ENCODE measurements at places on chromosomes 7 and 10. TPM values are rescaled to one million over a fixed set of nuclear protein-coding genes. Genes with fewer than 3 reads are reported as not detected.

GRCh38 chr7:49791088-49791741, 17.8 kb downstream of the VWC2 start:
- peak; percentile 1 for DNase-seq

DNA sequence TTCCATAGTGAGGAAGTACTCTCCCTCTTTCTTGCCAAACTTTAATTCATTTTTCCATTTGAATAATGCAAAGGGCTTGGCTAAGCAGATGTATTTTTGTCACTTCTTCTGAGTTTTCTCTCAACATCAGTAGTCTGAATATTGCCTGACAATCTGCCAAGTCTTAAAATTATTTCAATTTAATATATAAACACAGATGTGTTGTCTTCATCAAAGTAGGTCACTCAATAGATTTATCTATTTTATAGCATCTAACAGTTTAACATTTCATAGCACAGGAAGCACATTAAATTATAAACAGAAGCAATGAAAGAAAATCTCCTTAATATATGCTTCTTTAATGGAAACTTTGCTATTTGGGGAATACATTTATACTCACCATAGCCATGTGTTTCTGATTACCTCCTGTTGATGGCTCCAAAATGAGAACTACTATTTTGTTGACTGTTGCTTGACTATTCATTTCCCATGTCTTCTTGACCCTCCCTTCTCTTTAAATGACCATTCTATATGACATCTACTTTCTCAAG, 4.5 kb downstream of the CPED1 start:
- no peak for DNase-seq

DNA sequence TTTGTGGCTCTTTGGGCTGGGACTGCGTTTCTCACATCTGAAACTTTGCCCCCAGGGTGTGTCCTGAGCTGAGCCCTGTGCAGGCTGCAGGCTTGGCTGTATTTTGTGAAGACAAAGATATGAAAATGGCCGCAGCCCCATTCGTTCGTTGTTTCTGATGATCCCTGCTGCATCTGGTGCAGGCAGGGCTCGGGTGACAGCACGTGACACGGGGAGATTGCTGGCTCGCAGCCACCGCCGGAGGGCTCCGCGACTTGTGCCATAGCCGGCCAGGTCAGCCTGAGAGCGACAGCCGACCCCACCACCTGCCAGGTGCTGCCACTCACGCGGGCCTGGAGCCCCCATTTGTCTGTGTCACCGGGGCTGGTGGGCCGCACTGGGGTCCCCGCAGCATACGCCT, 81.3 kb downstream of the ZRANB1 start:
- no peak for DNase-seq

Gene PSAP
- 530 TPM for total RNA-seq

Gene UCMA
- not detected for total RNA-seq

GRCh38 chr10:83248106-83248631, 891.1 kb upstream of the GHITM start:
- no peak for DNase-seq

Gene RPP38
- 8.7 TPM for total RNA-seq

- peak; percentile 44 for DNase-seq
Measured at GRCh38 chr7:117458977-117459583, 20.7 kb upstream of the CFTR start.

- peak; percentile 55 for DNase-seq
Measured at GRCh38 chr10:91350651-91351081, 59.5 kb upstream of the HECTD2 start.

DNA sequence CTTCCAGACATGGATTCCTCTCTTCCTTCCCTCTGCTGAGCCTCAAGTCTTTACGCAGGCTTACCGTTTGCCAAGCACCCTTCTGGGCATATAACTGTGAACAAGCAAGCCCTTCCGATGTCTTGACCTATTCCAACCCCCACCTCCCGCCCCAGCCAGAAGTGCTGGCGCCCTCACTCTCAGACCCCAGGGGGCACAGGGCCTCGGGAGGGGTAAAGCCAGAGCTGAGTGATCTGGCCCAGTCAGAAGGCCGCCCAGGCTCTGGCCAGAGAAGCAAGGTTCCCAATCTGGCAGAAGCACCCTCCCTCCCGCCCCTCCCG, 1.2 kb downstream of the PRRT4 start:
- no peak for DNase-seq

DNA sequence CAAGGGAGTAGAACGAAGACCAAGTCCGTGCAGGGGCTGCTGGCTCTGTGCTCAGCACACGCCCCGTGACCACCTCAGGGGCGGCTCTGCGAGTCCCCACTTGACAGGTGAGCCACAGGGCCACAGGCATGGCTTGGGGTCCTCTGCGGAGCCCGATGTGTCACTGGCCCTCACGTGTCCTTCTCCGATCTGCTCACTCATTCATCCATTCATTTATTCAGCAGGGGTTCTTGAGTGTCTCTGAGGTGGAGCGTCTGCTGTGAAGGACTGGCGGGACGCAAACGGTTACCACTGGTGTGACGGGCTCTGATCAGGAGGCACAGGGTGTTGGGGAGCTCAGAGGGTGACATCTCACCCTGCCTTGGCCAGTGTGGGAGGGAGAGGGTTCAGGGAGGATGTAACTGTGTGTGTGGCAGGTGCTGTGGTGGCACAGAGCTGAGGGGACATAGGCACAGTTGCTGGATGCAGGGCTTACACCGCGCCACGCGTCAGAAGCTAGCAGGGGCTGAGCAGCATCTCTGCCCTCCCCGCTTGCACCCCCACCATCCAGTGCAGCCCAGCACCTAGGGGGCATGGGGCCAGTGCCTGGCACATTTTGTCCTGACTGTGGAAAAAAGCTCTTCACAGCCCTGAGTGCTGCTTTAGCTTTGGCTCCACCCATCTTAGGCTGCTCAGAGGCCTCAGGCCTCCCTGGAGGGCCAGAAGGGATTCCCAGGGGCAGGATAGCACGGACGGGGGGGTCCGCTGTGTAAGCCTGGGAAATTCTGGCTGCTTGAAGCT, 116.8 kb downstream of the LHPP start:
- no peak for DNase-seq

Gene SGPL1
- total RNA-seq: 26.5 TPM

Gene ELN
- total RNA-seq: 26.2 TPM

- peak; percentile 89 for DNase-seq
Measured at GRCh38 chr10:126384269-126384873, 3.9 kb downstream of the ADAM12 start.

DNA sequence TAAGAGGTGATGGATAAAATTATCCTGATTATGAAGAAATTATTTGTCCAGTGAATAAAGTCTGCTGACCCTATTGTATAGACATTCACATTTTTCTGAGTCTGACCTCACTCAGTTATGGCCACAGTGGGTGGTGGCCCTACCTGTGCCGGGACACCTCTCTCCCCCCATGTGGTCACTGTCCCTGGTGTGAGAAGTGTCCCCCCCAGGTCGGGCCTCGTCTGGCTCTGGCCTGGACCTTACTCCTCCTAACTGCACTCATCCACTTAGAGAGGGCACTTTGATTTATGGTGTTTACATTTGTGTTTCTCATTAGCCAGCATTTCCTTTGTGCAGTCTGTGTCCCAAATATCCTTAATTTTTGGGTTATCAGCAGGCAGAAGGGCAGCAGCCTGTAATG, 59.6 kb upstream of the ZNF32 start:
- peak; percentile 21 for DNase-seq

Gene EVX1
- total RNA-seq: not detected

GRCh38 chr7:147498081-147498480, 1092.5 kb upstream of the C7orf33 start:
- DNase-seq: no peak

Gene PODXL
- 50.6 TPM for total RNA-seq

Gene C10orf143
- not detected for total RNA-seq

Gene CYP3A7
- not detected for total RNA-seq

- peak; percentile 73 for DNase-seq
Measured at GRCh38 chr7:81190997-81191768, 272.3 kb upstream of the SEMA3C start.

GRCh38 chr7:14336256-14336655, 346.8 kb upstream of the ETV1 start:
- no peak for DNase-seq

Gene LLCFC1
- not detected for total RNA-seq

DNA sequence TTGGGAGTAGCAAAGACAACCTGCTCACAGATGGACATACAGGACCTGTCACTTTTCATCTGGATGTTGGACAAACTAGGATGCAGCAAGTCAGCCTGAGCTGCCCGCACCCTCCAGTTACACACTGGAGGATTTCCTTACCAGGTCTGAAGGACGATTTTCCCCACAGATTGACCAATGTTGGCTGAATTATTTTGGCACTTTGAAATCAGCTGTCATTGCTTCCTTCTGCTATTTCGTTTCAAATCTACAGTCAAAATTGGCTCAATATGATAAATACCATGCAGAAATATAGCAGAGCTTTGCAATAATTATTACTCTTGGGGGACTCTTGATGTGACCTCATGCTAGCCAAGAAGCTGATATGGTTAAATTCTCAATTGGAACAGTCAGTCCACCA, 2.5 kb downstream of the CLRN3 start:
- no peak for DNase-seq

GRCh38 chr7:37580376-37580775, 103.2 kb upstream of the GPR141 start:
- DNase-seq: no peak

DNA sequence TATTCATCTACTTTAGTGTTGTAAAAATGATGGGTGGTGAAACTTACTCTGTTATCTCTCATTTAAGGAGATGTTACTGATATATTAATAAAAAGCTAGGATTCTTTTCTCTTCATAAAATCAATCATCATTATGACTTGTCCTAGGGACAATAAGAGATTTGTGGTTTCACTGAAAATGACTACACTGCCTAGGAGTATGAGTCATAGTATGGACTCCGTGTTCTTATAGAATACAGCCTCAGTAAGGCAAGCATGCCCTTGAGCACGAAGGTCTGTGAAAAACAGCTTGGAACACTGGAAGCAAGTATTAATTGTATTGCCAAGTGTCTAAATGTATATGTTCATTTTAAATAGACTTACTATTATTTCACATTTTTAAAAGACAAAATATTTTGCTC, 749.2 kb upstream of the PCDH15 start:
- peak; percentile 1 for DNase-seq

Gene UBE2D4
- total RNA-seq: 23.5 TPM

DNA sequence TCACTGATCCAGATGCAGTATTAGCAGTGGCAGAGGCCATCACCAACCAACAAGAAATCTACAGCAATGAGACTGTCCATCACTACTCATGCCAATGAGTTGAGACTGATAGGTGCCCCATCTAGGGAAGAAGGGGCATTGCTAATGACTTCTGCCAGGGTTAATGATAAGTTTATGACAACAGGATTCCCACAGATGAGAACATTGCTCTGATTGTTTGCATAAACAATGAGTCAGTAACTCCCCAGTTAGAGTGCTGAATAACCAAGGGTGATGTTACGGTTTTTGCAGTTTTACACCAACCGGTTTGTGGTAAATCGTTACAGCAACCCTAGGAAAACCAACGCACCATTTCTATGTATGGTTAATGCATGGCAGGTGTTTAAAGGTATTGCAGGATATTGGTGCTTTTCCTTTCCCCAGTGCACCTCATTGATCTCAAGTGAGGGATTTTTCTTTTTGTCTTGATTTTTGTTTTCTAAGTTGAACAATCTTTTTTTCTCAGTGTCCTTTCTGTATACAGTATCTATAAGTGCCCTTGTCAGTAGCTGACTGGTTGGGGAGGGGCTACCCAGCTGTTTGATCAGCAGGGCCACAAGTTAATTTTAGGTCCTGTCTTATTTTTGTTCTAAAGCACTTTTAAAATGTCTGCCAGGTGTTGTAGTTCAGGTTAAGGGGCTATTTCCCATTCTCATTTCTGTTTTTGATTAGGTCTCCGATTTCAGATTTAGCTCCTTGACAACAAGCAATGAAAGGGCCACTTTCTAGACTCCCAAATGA, 3.9 kb upstream of the CSGALNACT2 start:
- peak; percentile 19 for DNase-seq

DNA sequence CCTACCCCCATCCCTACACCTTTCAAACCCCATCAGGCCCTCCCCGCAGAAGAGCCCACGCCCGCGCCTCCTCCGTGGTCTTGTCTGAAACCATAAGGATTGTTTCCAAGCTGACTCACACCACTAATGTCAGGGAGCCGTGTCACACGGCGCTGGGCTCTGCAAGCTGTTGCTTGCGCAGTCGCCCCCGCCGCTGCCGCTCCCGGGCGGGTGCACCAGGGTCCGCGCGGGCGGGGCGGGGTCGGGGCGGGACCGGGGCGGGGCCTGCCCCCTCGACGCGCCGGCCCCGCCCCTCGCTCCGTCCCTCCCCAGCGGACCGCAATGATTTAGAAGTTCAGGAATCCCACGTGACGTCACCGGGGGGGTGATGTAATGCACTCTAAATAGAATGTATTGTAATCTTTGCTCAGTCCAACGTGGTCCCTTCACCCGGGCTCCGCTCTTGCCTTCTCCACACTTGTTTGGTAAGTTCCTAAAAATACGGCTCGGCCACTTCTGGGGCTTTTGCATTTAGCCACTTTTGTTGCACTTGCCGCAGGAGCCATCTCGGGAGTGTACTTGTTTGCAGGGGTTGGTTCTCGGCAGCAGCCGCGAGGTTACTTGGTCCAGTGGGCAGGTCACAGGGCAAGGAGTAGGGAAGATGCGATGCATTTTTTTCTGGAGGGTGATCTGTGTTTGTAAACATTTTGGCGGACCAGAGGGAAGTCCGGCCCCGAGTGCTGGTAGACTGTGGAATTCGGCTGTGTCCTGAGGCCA, 3.2 kb upstream of the CREB5 start:
- peak; percentile 91 for DNase-seq

Gene GATA3
- 2.3 TPM for total RNA-seq

Gene AUTS2
- 1.9 TPM for total RNA-seq

DNA sequence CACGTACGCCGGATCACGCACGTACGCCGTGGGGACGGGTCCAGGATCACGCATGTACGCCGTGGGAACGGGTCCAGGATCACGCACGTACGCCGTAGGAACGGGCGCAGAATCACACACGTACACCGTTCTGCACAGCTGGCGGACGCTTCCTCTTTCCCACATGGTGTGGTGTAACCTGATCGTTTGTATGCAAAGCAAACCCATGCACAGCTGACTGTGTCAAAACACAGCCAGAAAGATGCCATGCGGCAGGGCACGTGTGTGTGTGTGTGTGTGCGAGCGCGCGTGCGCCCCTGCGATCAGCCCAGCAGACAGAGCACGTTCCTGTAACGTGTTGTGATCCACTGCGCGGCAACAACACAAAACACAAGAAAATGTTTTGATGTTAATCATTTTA, 573.6 kb downstream of the DNAJB6 start:
- DNase-seq: no peak

Gene RARRES2
- 1.7 TPM for total RNA-seq

Measured in M059J (cell line).